ENCODE measurements at places on chromosomes 5 and 9.

GRCh38 chr9:99823681-99824377 is 2.1 kb downstream of the NR4A3 start:
- DNase-seq = no peak

GRCh38 chr9:83996126-83996525 is 15.5 kb downstream of the RMI1 start:
- DNase-seq = no peak

DNA sequence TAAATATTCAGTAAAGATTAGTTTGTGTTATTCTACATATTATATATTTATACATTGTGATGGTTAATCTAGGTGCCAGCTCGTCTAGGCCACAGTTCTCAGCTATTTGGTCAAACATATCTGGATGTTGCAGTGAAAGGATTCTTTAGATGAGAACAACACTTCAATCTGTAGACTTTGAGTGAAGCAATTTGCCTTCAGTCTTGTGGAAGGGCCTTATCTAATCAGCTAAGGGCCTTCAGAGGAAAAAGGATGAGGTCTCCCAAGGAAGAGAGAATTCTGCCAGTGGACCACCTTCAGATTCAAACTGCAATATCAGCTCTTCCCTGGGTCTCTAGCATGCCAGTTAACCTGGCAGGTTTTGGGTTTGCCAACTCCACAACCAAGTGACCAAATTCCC is 112.0 kb downstream of the SH3TC2 start:
- no peak for DNase-seq

- no peak for DNase-seq
These were observed 6.3 kb downstream of the IGIP start for GRCh38 chr5:140131967-140132409.

DNA sequence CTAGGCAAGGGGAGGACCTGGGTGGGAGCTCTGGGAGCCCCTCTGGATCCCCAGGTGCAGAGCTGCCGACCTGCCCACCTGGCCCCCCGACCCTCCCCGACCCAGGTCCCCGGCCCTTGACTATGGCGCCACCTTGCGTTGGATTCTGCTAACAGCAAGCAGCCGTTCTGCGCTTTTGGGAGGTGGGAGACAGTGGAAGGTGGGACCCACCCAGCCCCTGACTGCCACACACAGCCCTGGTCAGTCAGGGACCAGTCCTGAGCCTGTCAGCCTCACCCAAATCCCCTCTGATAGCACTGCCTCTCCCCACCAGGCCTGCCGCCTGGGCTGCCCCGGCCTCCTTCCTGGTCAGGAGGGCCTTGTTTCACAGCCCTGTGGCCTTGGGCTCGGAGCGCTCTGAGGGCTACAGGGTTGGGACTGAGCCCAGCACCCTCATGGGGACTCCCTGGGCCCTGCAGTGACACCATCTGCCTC is 77.9 kb downstream of the HMCN2 start:
- DNase-seq = no peak

DNA sequence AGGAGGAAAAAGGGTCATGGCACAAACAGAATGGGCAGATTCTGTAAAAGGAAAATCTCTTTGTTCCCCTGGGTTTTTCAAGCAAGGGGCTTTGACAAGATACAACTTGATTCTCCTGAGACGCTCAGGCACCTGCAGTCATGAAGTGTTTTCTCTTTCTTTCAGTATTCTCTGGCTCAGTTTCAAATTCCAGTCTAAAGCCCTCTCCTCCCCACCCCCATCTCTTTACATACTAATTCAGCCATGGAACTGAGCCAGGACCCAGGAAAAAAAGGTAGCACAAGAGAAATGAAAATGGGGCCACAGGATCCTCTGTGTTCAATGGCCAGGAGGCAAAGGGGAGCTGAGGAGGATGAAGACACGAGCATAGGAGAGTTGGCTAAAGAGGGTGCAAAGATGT is 408.4 kb downstream of the SPOCK1 start:
- DNase-seq = no peak
